Inflammatory macrophage treated with lipopolysaccharide for 4 hours (primary cell): ENCODE measurements at places on chromosomes 1 and 21.

DNA sequence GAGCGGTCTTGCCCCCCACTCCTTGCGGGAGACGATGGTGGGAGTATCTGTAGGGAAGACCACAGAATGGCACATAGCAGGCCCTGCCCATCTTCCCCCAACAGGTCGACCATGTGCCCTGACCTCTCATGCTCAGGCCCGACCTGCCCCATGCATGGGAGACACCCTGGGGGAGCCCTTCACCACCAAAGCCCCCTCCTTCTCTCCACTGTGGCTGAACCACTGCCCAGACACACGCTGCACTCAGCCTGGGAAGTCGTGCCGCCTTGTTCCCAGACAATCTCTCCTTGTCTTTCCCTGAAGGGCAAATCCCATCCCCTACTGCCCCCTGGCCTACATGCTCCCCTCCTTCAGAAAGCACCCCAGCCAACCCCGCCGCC is 5.5 kb downstream of the PGLYRP3 start:
- DNase-seq = no peak

DNA sequence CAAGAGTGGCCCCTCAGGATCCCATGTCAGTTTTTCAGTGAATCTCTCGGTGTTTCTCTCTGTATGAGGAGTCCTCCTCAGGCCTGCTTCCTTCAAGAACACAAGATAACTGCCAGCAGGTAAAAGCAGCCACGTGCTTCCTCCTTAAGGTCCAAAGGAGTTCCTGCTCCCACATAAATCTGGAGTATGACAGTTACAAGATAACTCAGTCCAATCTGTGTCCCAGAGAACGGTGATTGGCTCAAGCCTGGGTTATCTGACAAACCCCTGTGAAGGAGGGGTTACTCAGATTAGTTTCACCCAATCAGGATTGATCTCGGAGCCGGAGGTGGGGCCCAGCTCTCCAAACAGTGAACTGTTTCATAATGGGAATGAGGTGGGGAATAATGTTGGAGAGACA is 5.8 kb upstream of the ANKRD13C start:
- DNase-seq = no peak

GRCh38 chr1:32773764-32774463 is 43.2 kb downstream of the YARS1 start:
- DNase-seq = no peak

DNA sequence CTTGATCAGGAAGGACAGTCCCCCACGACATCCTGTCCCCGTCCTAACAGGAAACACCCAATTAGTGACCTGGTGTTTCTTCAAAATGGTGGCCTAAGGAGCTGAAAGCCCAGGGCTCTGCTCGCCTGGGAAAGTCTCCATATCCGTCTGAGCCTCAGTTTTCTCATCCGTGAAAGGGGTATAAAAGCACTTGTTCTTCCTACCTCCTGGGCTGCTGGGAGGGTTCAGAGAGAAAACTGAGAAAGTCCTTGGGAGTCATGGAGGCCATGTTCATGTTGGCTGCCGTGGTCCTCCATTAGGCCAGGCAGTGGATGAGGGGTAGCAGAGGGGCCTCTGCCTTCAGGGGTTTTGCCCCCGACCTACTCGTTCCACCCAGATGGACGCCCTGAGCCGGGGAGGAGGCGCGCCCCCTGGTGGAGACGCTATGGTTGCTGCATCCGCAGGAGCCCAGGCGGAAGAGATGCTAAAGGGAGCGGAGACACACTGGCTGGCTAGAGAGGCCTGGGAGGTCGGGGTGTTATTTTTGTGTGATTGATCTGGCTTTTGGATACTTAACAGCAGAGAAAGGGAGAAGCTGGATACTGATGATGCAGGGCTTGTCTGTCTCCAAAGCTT is 113.5 kb downstream of the PRDM2 start:
- DNase-seq = peak; percentile 26

DNA sequence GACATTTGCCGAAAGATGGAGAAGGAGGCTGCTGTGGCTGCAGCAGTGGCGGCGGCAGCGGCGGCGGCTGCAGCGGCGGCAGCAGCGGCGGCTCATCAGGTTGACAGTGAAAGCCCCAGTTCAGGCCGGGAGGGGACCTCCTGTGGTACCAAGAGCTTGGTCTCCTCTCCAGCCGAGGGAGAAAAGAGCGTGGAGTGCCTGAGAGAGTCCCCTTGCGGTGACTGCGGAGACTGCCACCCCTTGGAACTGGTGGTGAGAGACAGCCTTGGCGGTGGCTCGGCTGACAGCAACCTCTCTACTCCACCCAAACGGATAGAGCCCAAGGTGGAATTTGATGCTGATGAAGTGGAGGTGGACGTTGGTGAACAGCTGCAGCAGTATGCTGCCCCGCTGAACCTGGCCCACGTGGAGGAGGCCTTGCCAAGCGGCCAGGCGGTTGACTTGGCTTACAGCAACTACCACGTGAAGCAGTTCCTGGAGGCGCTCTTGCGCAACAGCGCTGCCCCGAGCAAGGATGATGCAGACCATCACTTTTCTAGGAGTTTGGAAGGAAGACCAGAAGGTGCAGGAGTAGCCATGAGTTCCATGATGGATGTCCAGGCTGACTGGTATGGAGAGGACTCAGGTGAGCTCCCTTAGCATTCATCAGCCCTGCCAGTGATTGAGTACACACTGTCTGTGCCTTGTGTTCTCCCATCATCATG is 6.3 kb downstream of the ZBTB8B start:
- DNase-seq = no peak

- DNase-seq = no peak
Observed at GRCh38 chr1:238581332-238581731, 690.6 kb upstream of the ZP4 start.

DNA sequence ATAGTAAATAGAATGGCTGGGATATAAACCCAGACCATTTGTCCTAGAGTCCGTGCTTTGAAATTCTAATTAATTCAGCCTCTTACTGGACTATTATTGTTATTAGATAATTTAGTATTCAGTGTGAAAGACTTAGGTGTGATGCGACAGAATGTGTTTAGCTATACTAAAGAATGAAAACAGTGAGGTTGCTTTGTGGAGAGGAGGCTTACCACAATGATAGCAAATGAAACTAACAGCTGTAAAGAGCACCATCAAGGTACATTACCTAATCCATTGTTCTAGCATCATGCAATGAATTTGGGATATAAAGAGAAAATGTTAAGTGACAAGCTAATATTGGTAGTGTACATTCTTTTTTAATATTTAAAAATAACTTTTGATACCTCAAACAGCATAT is 911.1 kb downstream of the KCNT2 start:
- no peak for DNase-seq

- DNase-seq = no peak
Observed at GRCh38 chr1:201515062-201515750, 8.3 kb upstream of the CSRP1 start.

GRCh38 chr1:215819114-215819513 is 252.0 kb downstream of the KCTD3 start:
- no peak for DNase-seq

DNA sequence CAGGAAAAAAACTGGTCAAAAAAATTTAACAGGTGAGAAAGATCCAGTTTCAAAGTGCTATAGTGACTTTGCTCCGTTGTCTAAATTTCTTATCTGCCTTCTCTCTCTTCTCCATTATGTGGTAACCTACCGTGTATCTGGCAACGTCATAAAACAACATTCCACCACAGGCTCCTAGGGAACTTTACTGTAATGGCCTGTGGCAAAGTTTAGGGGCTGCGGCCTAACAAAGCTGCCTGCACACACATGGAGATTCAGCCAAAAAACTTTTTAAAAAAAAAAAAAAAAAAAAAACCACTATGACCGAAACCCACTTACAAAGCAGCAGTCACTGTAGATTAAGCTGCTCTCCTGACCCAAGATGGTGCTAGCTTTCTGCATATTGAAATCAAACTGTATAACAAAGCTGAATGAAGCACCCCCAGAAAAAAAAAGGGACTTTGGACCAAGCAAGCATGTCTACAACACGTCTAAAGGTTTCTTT is 202.6 kb downstream of the SLC45A1 start:
- DNase-seq = no peak

DNA sequence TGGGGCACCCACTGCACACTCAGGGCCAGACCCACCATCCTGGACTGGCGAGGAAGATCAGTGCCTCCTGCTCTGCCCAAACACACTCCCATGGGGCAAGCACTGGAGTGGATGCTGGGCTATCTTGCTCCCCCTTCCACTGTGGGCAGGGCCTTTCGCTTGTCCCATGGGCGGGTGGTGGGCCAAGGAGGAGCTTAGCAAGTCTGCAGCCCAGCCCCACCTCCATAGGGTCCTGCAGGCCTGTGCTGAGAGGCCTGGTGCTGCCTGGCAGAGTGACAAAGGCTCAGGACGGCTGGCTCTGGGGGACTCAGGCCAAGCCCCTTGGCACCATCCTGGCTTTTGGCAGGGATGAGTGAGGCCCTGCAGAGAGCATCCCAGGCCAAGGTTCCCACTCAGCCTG is 89.4 kb downstream of the PTPRU start:
- DNase-seq = no peak

- DNase-seq = no peak
Observed at GRCh38 chr1:214568328-214568727, 16.9 kb upstream of the PTPN14 start.

GRCh38 chr1:63882048-63882704 is 108.4 kb downstream of the ROR1 start:
- DNase-seq = no peak

DNA sequence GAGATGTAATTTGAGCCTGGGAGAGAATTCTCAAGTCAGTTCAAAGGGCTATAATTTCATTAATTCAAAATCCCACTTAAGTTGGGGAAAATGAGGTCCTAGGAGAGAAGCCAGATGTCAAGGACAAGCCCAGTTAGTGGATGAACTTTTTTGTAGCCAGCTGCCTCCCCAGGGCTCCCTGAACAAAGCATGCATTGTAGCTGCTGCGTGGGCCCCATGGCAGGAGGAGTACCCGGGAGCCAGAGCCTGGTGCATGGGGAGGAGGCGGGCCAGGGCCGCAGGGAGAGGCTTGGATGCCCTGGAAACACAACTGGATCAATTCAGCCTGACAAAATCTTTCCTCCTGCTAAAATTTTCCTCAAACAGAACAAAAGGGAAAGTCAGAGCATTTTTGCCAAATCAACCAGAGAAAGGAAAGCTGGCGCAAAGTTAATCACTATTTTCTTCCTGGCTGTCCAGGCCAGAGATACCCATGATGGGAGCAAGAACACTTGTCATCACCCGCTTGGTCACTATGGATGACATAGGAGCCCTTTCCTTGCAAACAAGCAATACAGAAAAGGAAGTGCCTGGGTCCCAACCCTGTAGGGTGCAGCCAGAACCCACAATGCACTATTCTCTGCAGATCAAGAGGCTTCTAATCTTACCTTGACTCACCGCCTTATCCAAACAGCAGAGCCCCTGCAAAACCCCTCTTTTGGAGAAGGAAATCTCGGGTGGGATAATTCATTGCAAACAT is 248.1 kb upstream of the RAB4A start:
- DNase-seq = peak; percentile 25

GRCh38 chr1:61101536-61101935 is 19.2 kb downstream of the NFIA start:
- no peak for DNase-seq

DNA sequence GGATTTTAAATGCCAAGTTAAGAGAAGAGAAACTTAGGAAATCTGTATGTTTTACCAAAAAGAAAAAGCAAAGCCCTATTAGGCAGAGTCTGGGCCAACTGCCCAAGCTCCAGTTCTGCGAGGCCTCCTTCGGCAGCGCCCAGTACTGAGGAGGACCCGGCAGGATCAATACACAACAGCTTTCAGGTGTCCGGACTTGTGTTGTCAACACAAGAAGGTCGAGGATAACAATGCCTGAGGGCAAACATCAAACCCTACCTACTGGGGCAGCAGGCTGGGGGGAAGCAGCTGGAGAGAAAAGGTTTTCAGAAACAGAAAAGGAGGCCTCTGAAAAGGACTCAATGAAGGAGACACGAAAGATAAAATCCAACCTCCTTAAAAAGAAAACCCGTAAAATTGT is 98.1 kb upstream of the GJB5 start:
- DNase-seq = no peak

- DNase-seq = no peak
Observed at GRCh38 chr1:55064071-55064581, 24.8 kb downstream of the PCSK9 start.

DNA sequence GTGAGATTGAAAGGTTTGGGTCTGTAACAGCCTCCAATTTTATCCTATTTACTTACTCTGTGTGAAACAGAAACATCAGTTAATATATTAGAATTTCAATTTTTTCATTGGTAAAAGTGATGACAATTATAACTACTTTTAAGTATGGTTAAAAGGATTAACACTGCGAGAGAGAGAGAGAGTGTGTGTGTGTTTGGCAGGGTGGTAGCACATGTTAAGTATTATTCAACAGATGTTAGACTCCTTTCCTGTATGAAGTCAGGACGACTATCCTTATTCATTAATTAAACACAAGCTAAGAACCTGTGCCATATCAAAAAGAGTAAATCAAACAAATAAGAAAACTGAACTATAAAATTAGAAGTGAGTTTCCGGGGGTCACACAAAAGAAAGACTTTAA is 662.5 kb downstream of the PLPP3 start:
- DNase-seq = no peak

GRCh38 chr1:6260961-6261614 is at the start of gene GPR153:
Gene GPR153 (minus strand): TSS chr1:6261098. CDS start chr1:6254905, 6,193 bp downstream.
- peak; percentile 57 for DNase-seq

- no peak for DNase-seq
Observed at GRCh38 chr1:35646043-35646442, 4.7 kb upstream of the PSMB2 start.

DNA sequence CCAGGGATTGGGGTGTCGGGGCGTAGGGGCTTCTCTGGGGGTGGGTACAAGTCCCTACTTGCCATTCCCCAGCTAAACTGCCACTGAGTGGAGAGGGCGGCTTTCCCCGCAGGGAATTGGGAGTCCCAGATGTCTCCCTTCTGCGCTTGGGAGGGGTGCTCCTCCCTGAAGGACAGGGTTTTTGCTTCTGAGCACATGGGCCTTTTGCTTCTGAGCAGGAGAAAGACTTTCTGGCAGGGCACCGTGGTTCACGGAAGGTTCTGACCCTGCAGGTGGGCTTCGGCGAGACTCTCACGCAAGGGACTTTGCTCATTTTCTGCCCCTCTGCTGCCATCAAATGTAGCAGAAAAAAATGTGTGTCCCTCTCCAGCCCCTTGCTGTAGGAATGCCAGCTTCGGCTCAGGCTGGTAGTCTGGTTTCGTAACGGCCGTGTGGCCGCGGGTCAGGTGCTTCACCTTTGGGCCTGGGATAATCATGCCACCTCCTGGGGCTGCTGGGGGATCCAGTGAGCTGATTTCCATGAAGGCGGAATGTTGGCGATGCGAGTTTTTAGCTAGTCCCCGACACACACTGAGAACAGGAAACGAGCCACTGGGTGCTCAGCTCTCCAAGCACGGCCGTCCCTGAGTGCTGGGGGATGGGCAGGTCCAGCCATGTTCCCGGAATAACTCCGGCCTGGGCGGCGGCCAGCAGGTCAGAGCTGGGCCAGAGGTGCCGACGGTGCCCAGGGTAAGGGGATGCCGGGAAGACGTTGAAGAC is 364.0 kb downstream of the CAMTA1 start:
- DNase-seq = no peak
